Foreskin melanocyte (primary cell): ENCODE measurements at places on chromosomes 13 and 19.

GRCh38 chr13:27339299-27339698, 68.7 kb downstream of the RASL11A start:
- peak; percentile 18 for DNase-seq

GRCh38 chr13:112940236-112940635, 28.8 kb upstream of the MCF2L start:
- DNase-seq, result no peak

DNA sequence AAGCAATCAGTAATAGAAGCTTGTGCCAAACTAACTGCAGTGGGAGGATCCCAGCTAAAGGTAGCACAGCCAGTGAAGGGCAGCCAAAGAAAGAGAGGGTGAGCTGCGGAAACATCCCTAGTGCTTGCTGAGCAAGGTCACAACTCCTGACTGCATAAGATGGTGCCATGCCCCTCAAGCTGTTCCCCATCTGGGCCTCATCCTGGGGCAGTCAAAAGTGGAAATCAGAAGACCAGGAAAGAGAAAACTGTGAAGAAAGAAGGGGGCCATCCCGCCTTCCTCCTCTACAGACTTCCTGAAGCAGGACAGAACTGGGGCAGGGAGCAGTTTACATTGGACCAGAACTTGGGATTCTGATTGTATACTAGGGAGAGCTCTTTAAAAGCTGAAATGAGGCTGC, 159.2 kb downstream of the TNFSF13B start:
- no peak for DNase-seq

DNA sequence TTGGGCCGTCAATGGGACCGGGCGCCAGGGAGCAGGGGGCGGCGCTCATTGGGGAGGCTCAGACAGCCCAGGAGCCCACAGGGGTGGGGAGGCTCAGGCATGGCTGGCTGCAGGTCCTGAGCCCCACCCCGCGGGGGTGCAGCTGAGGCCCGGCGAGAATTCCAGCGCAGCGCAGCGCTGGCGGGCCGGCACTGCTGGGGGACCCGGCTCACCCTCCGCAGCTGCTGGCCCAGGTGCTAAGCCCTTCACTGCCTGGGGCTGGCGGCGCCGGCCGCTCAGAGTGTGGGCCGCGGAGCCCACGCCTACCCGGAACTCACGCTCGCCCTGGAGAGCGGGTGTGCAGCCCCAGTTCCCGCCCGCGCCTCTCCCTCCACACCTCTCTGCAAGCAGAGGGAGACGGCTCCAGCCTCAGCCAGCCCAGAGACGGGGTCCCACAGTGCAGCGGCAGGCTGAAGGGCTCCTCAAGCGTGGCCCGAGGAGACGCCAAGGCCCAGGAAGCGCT, 1227.4 kb downstream of the PCDH17 start:
- DNase-seq, result no peak

- DNase-seq, result no peak
Measured at GRCh38 chr19:4088975-4089374, 22.3 kb upstream of the ZBTB7A start.

DNA sequence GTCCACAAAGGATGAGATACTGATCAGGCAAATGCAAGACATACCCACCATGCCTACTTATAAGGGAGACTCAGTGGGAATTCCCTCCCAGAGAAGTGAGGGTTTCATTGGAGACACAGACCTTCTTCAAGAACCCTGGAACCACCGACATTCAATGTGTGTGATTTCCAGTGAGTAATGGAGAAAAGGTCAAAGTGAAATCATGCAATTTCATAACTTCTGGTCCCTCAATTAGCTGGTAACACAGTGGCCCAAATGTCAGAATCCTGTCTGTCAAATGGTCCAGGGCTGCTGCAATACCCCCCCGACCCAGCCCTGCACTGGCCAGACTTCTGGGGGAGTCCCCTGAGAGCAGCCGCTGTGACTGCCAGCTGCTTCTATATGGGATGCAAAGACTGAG, 4.7 kb upstream of the METTL21C start:
- no peak for DNase-seq

DNA sequence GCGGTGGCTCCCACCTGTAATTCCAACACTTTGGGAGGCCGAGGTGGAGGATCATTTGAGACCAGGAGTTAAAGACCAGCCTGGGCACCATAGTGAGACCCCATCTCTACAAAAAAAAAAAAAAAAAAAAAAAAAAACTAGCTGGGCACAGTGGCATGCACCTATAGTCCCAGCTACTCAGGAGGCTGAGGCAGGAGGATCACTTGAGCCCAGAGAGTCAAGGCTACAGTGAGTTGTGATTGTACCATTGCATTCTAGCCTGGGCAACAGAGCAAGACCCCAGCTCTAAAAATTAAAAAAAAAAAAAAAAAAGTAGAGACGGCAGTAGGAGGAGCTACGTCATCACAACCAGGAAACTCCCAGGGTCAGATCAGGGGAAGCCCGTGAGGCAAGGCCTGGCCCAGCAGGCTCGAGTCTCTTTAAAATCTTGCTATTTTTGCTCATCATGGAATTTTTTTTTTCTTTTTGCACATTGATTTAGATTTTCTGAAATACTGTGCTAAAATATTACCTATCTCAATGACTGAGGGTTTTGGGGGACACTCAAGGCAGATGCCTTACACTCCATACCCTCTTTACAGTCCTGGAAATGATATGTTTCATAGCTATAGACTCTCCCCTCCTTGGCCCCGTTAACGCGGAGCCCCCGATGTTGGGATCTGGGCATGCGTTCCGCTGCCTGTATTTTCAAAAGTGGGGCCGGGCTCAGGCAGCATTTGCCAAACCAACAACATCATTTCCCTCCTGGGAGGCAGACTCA, 44.4 kb upstream of the USE1 start:
- DNase-seq, result no peak

- peak; percentile 41 for DNase-seq
Measured at GRCh38 chr19:7272856-7273578, 21.2 kb downstream of the INSR start.

DNA sequence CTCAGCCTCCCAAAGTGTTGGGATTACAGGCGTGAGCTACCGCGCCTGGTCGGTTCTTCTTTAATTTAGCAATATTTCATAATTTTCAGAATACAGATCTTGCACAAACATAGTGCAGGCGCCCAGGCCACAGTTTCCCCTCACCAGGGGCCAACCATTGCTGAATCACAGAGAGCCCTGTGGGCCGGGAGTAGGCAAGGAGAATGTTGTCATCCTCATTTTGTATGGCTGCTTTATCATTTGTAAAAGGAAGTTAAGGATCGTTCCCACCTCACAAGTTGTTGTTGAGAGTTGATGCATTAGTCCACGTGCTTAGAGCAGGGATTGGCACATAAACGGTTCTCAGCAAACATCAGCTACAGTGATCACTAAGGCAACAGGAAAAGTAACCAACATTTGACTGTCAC, 30.2 kb downstream of the MEIS3 start:
- DNase-seq, result no peak

GRCh38 chr13:43758834-43759233, 27.9 kb downstream of the ENOX1 start:
- no peak for DNase-seq

- DNase-seq, result no peak
Measured at GRCh38 chr13:109586509-109587346, 199.7 kb downstream of the IRS2 start.
